ENCODE measurements at places on chromosomes 6 and 20.

DNA sequence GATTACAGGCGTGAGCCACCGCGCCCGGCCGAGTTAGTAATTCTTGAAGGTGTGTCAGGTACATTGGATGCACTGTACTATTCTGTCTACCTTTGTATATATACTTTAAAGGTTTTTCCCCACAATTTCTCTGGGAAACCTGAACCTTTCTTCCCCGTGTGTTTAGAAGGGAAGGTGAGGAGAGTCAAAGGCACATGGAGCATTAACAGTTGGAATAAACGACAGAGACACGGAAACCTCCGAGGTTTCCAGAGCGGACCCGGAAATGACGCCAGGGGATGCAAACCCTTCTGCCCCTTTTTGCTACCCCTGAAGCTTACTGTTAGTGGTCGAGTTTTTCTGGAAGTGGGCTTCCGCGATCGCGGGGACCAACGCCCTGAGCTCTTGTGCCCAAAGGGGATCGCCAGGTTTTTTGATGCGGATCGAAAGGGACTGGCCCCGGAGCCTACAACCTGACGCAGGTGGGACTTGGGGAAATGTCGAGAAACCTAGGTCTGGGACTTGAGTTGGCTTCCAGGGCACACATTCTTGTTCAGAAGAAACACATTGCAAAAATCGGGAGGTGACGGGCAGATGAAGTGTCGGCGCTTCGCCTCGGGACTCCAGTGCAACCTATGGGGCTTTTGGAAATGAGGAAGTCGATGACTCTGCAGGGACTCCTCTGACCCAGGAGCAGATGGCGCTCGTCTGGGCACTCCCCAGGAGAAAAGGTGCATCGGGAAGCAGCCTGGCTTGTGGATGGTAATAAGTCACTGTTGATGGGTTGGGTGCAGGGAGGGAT lies 218.2 kb downstream of the OR2B2 start:
- no peak for DNase-seq

- no peak for DNase-seq
Observed at GRCh38 chr6:84521511-84521910, 242.9 kb downstream of the TBX18 start.

DNA sequence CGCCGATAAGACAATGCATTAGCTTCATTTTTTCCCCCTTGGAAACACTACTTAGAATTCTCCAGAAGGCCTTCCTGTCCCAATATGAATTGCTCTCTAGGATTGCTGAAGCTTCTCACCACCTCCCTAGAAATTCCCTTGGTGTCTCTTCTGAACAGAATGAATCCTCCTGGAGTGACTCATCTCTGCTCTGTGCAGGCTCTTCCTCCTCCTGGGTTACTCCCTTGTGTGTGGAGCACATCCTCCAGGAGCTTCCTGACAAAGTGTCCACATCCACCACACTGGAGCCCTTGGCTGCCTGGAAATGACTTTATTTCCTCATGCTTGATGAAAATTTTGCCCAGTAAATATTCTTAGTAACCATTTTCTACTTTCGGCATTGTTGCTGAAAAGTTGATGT lies 54.4 kb downstream of the DTNBP1 start:
- no peak for DNase-seq

GRCh38 chr20:46558511-46558959 lies 8.1 kb upstream of the OCSTAMP start:
- no peak for DNase-seq

DNA sequence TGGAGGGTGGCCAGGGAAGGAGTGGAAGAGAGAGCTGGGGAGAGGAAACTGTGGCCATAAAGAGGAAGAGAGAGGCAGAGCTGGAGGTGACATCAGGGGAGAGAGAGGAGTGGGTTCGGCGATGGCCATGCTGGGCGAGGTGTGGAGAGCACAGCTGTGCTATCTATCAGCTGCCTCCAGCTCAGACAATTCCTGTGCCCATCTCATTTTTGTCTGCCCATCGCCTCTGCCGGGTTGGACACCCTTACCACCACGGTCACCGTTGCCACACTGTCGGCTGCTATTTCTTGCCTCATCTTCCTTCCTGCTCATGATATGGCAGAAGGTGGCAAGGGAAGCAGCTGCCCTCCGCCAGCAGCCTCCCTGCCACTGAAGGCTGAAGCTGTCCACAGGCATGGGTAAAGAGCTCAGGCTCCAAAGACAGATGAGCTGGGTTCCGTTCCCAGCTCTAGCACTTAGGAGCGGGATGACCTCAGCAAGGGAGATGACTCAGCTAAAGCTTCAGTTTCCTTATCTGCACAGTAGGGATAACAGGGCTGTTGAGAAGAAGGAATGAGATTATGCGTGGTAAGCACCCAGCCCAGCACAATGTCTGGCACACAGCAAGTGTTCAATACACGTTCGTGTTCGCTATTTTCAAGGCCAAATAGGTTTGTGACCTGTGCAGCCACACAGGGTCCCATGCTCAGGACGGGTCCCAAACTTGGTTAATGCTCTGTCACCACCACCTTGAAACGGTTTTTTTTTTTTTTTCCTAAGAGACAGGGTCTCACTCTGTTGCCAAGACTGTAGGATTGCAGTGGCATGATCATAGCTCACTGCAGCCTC lies 21.9 kb upstream of the TAF8 start:
- DNase-seq: no peak

DNA sequence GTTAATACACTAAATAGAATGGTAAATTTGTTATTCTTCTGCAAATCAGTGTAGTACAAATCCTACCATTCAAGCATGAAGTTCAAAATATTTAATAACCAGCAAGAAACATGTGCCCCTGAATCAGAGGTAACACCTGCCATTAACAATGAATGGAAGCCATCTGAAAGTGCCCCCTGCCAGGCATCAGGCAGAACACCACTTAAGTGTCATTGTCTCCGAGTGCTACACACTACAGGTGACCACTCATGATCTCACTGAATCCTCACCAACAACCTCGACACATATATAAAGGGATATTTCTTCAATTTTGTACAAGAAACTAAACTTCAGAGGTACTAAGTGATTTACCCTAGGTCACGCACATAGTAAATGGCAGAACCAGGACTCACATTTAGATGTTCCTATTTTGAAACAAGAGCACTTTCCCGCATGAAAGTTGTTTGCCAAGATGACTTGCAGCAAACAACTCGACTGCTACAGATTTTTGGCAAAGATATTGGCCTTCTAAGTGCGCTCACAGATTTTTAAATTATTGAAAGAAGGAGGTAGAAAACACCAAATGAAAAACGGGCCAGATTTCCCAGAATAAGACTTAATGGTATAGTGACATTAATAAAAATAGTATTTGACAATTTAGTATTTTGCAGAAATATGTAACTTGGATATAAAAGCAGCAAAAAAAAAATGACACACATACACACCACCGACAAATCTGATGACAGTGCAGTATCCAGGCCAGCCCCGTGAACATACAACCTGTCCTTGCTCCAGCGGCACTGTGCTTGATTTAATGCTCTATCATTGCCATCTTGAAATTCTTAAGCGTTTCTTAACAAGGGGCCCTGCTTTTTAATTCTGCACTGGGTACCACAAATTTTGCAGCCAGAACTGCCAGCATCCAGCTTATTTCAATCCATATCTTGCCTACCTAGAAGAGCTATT lies 274.5 kb downstream of the ALDH8A1 start:
- no peak for DNase-seq

All from substantia nigra (tissue), 51 donors.